ENCODE measurements at places on chromosomes 7 and 10. TPM values are rescaled to one million over a fixed set of nuclear protein-coding genes. Genes with fewer than 3 reads are reported as not detected.

DNA sequence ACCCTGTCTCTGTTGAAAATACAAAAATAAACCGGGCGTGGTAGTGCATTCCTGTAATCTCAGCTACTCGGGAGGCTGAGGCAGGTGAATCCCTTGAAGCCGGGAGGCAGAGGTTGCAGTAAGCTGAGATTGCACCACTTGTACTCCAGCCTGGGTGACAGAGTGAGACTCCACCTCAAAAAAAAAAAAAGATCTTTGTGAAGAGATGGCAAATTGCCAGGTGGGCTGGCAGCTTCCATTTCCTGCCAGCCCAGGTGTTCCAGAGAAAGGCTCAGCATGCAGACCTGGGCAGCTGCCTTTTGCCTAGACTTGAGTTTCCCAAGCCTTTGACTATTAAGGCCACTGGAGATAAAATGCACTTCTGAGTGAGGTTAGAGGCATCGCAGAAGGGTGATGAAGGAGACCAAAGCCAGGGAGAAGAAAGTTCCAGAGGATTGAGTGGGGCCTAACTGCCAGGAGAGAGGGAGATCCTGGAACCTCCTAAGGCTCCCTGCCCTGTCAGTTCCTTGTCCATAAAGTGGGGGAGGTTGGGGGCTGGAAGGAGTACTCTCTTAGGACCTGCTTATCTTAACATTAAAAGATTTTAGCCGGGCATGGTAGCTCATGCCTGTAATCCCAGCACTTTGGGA, 10.0 kb upstream of the DDIT4 start:
- peaks cover 45% of the 10 kb centered on the region for H3K4me1 ChIP-seq
- H3K36me3 ChIP-seq, result no peaks in the 10 kb centered on the region
- no peak overlapping the region for H3K4me3 ChIP-seq
- H3K27me3 ChIP-seq, result no peaks in the 10 kb centered on the region

DNA sequence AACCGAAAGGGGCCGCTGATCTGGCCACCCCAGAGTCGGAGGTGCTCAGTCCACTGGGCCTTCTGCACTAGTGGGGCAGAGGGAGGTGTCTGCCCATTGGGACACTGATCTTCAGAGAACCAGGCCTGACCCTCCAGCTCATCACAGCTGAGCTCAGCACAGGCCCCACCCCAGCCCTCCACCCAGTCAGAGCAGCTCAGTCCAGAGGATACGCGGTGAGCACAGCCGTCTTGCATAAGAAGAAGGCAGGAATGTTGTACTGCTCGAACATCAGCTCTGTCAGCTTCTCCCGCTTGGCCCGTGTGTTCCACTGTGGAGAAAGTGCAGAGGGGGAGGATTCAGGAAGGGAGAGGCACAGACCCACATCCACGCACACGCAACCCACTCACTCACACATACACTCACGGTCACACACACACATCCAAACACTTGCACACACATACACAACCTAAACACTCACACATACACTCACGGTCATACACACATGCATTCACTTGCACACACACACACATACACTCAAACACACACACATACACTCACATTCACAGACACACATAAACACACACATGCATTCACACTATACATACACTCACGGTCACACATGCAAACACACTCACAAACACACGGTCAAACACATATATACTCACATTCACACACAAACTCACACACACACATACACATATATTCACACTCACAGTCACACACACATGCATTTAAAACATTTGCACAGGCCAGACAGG, 6.3 kb downstream of the ACTL6B start:
- DNase-seq, result no peak
- no peak overlapping the region for H3K4me3 ChIP-seq
- H3K4me1 ChIP-seq, result no peaks in the 10 kb centered on the region
- no peaks in the 10 kb centered on the region for H3K36me3 ChIP-seq

DNA sequence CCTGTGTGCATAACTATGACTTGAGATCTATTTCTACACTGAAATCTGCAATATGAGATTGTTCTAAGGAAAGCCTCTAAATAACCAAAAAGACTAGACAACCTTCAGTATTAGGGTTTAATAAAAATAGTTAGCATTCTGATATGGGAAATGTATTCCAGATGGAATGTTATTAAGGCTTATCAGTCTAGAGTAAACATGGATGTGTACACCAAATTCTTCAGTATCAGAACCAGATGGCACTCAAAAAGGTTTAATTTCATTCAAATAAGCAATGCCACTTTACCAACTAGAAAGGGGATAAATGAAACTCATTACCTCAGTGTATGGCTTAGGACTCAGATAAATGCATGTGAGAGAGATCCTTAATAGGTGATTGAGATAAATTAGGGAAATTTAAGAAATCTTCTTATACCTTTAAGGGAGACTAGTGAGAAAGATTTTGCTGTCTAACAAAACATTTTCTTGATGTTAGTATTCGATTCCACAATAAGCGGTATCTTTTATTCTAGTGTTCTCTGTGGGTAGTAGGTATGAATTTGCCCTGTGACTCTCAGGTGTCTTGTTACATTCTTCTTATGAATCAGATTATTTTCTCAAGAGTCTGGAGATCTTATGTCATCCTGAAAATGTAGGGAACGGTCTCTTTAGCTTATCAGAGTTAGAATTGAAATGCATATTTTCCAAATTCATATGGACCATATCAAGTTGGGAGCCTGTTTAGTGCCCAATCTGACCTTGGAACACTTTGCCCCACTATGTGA, 159.2 kb downstream of the PRKG1 start:
- no peaks in the 10 kb centered on the region for H3K36me3 ChIP-seq
- DNase-seq, result no peak
- no peak overlapping the region for H3K4me3 ChIP-seq
- peaks cover 1% of the 10 kb centered on the region for H3K27me3 ChIP-seq
- no peaks in the 10 kb centered on the region for H3K4me1 ChIP-seq

DNA sequence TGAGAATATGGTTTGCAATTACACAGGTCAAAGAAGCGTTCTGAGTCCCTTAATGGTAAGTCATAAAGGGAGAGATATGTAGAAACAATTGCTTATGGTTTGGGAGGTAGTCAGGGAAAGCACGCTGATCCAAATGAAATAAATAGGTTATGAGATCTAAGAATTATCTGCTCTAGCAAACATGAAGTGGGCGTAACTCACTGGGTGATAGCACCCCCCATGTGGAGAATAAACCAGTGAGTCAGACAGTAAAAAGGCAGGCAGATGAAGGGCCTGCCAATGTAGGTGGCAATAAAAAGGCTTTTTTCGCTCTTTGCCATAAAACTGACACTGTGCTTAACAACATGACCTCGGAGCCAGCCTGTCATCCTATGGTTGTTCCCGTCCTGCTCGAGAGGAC, 306.9 kb downstream of the GLRX3 start:
- no peaks in the 10 kb centered on the region for H3K36me3 ChIP-seq
- no peak overlapping the region for H3K27ac ChIP-seq
- DNase-seq, result no peak
- H3K4me3 ChIP-seq, result no peak overlapping the region
- no peaks in the 10 kb centered on the region for H3K4me1 ChIP-seq

DNA sequence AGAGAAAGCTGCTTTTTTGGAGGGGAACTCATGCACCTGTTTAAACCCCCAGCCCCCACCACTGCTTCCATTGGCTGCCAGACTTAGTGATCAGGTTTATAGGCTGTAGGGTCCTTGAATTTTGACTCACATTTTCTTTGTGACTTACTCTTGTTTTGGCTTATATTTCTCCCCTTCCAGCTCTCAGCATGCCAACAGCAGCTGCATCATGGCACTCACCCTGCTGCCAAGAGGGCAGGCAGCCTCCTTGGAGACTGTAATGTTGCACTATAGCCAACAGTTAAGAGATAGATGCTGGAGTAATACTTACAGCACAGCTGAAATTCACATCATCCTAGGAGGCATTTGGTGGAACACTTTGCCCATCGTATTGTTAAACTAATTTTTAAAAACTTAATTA, 98.0 kb upstream of the GLCCI1 start:
- H3K27me3 ChIP-seq, result no peaks in the 10 kb centered on the region
- no peak overlapping the region for H3K27ac ChIP-seq
- H3K4me3 ChIP-seq, result no peak overlapping the region
- no peak for DNase-seq
- no peaks in the 10 kb centered on the region for H3K4me1 ChIP-seq

DNA sequence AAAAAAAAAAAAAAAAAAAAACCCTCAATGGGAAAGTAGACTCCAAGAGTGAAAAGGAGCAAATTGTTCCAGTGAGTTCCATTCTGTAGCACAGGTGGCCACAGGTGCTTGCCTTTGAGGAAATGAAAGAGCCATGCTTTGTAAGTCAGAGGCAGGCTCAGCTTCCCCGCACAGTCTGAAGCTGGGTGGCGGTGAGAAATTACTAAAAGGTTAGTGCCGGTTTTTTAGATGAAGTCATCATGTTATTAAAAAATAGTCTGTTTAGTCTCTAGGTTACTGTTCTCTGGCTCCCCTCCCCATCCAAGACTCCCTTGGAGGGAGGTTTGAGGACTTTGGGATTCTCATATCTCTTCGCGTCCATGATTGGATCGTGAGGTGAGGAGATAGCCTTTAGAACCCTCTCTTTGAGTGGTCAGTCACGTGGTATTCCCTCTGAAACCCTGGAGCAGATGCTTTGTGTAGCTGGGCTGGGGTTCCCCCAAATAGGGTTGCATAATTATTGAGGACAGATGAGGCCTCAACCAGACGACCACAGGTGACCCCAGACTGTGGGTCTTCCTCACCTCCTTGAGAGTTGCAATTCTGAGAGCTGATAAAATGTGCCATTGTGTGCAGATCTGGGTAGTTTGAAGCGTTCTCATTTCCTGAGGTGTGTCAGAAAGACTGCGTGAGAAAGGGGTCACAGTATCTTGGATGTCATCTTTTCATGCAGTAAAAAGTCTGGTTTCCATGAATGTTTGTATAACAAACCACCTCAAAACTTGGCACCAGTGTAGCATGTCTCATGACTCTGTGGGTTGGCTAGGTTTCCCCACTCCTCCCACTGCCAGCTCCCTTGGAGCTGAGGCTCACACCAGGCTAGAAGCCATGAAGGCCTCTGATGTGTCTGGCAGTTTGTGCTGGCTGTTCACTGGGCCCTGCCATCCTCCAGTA, 27.1 kb downstream of the OGDH start:
- H3K27me3 ChIP-seq, result no peaks in the 10 kb centered on the region
- DNase-seq, result peak; percentile 45
- H3K4me1 ChIP-seq, result peaks cover 84% of the 10 kb centered on the region

GRCh38 chr7:38232502-38233366, 40.7 kb downstream of the TARP start:
- peaks cover 3% of the 10 kb centered on the region for H3K27me3 ChIP-seq
- peaks cover 24% of the 10 kb centered on the region for H3K36me3 ChIP-seq
- H3K27ac ChIP-seq, result peak overlapping the region; percentile 91
- DNase-seq, result peak; percentile 78
- H3K4me1 ChIP-seq, result peaks cover 73% of the 10 kb centered on the region
- peak overlapping the region; percentile 69 for H3K4me3 ChIP-seq

- H3K27me3 ChIP-seq, result peaks cover 11% of the 10 kb centered on the region
- no peak overlapping the region for H3K4me3 ChIP-seq
- peaks cover 5% of the 10 kb centered on the region for H3K4me1 ChIP-seq
- DNase-seq, result no peak
- no peak overlapping the region for H3K27ac ChIP-seq
- H3K36me3 ChIP-seq, result no peaks in the 10 kb centered on the region
These were observed 97.6 kb downstream of the LYZL1 start for GRCh38 chr10:29386342-29386999.

DNA sequence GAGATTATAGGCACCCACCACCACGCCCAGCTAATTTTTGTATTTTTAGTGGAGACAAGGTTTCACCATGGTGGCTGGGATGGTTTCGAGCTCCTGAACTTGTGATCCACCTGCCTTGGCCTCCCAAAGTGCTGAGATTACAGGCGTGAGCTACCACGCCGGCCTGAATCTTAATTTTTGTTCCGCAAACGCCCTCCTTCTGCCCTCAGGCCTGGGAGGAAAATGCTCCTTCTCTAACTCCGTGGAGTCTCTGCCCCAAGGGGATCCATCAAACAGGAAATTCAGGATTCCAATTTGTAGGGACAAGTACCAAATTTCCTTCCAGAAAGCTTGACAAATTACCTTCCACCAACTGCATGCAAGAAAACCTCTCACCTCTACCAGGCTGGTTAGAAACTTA, 43.2 kb downstream of the RBAK start:
- peaks cover 2% of the 10 kb centered on the region for H3K36me3 ChIP-seq
- no peak for DNase-seq
- no peaks in the 10 kb centered on the region for H3K27me3 ChIP-seq
- no peak overlapping the region for H3K4me3 ChIP-seq

GRCh38 chr7:2482725-2483451, 6.7 kb upstream of the GRIFIN start:
- peaks cover 10% of the 10 kb centered on the region for H3K27me3 ChIP-seq
- DNase-seq, result no peak
- H3K36me3 ChIP-seq, result no peaks in the 10 kb centered on the region
- no peaks in the 10 kb centered on the region for H3K4me1 ChIP-seq
- no peak overlapping the region for H3K27ac ChIP-seq

- no peak overlapping the region for H3K4me3 ChIP-seq
- peaks cover 2% of the 10 kb centered on the region for H3K36me3 ChIP-seq
- H3K27ac ChIP-seq, result no peak overlapping the region
- H3K27me3 ChIP-seq, result peaks cover 11% of the 10 kb centered on the region
These were observed 5.9 kb upstream of the ANKRD7 start for GRCh38 chr7:118218413-118219156.

DNA sequence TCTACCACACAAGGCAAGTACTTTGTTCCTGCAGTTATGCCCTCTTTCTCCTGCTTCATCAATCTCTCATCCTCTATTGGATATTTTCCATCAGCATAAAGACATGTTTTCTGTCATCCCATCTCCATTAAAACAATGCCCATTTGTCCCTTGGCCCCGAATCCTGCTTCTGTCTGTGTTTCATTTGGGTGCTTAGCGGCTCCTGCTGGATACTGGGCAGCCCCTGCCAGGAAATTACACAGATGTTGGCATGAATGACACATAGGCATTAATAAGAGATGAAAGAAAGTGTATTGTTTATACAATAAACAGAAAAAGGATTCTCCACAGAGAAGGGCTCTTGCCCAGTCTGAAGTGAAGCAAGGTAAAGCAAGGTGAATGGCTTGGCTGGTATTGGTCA, 765.3 kb downstream of the REEP3 start:
- no peak for DNase-seq
- H3K36me3 ChIP-seq, result no peaks in the 10 kb centered on the region
- no peaks in the 10 kb centered on the region for H3K4me1 ChIP-seq
- no peak overlapping the region for H3K27ac ChIP-seq
- H3K4me3 ChIP-seq, result no peak overlapping the region

The SDK1 gene
- total RNA-seq, result 0.15 TPM

The CPXM2 gene
- not detected for total RNA-seq

The COMMD3 gene
- 84.4 TPM for total RNA-seq
